ENCODE measurements at places on chromosomes 13 and 19.

GRCh38 chr19:6740589-6741343, 1.3 kb downstream of the TRIP10 start:
- DNase-seq = no peak

DNA sequence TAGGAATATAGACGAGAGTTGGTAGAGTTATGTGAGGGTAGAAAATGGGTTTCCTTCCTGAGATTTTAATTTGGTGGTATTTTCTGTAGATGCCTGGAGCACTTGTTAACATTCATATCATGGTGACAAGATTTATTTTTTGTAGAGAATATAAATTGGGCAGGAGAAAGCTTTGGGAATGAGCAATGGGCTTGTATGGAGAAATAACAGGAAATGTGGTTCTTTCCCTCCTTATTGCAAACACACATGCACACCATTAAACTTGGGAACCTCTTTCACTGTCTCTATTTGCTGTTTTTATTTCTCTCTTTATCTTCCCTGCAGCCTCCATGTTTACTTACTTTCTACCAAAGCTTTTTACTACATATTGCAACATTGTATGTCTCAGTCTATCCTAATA, 1653.6 kb downstream of the OLFM4 start:
- DNase-seq = no peak

DNA sequence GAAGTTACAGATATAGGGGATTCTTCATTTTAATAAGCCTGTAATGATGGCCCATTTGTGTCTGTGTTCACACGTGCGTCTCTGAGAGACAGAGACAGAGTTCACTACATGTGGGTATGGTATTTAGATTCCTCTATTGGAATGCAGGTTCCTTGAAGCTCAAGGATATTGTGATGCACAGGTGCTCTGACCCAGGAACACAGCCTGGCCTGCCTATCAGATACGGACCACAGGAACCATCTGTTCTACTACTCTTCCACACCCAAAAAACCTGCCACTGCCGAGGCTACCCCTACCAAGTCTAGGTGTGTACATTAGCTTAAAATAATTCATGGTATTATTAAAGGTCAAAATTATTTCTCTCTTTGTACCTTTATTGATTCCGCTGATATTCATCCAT, 289.2 kb downstream of the ATP8A2 start:
- no peak for DNase-seq

DNA sequence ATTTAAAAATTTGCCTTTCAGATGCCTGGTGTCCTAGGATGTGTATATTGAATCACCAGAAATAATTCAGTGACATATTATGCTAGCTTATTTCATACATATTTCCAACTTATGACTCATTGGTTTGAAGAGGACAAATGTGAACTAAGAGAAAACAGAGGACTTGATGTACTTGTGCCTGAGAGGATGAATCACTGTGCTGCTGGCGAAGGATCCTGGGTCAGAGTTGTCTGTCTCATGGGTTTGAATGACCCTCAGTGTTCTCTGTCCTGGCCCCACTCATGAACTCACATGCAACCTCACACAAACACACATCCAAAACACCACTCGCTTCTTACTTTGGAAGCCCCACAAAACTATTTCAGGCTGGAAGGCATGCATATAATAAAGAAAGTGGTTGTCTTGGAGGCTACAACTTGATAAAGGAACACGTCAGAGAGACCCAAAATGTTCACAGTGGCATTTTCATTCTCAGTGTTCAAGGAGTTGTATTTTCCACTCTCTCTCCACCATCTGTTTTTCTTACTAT, 129.0 kb upstream of the SPRY2 start:
- DNase-seq = peak; percentile 98

- DNase-seq = no peak
Observed at GRCh38 chr19:50358483-50359327, 6.7 kb downstream of the NAPSA start.

- no peak for DNase-seq
Observed at GRCh38 chr13:84553227-84553626, 671.0 kb upstream of the SLITRK1 start.
